ENCODE measurements at places on chromosomes 1 and 21.

- no peak for DNase-seq
Measured at GRCh38 chr21:29490016-29490415, 191.3 kb downstream of the BACH1 start.

- DNase-seq = no peak
Measured at GRCh38 chr1:157135646-157136045, 2.5 kb downstream of the ETV3 start.

DNA sequence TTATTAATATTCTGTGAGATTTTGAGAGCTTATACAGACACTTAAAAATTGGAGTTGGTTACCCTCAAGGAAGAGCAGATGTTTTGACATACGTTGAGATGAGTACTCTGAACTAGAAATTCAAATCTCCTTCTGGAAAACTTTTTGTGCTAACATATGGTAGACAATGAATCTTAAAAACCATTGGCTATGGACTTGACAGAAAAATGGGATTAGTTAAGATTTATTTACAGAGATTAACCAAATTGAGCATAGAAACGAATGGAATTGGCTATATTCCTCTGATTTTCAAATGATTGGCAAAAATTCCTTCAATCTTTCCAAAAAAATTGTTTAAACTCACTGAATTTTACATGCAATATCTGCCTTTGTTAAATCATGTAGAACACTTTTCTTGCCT, 1392.9 kb downstream of the BRINP3 start:
- no peak for DNase-seq

DNA sequence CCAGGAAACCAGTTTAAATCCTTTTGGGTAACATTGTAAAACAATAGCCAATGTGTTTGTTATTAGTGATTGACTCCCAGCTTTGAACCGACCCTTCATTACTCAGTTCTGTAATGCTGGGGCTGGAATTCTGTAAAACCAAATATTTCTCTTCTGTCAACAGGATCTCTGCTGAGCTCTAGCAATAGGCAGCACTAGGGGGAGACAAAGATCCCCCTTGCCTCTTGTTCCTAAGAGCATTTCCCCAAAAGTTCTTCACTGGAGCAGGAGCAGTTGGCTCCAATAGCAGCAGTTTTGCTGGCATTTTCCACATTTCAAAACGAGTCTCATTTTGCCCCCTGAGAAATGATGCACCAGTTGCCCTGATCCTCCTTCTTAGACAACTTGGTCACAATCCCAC, 1671.1 kb downstream of the MRPL39 start:
- no peak for DNase-seq

DNA sequence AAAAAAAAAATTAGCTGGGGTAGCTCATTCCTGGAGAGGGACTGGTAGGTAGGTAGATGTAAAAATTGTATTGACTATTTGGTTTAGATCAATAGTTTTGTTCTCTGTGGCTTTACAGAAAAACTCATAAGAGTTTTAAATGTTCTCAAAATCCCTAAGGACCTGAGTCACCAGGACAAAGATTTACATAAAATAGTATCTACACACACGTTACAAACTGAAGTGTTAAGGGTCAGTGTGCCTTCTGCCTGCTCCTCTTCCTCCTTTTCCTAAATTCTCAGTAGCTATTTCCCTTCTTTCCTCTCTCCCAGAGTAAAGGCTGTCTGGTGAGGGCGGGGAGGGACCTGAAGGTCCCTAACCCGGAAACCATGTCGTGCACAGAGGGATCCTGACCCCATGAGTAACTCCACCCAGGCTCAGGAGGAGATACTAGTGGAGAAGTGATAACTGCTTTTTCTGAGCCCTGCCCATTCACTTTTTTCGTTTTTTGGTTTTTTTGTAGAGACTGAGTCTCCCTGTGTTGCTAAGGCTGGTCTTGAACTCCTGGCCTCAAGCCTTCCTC, 8.1 kb downstream of the PLEKHM2 start:
- DNase-seq = no peak

GRCh38 chr1:25737130-25737529, 62.9 kb upstream of the SELENON start:
- no peak for DNase-seq

- no peak for DNase-seq
Measured at GRCh38 chr1:21321963-21322680, 31.9 kb upstream of the ECE1 start.

DNA sequence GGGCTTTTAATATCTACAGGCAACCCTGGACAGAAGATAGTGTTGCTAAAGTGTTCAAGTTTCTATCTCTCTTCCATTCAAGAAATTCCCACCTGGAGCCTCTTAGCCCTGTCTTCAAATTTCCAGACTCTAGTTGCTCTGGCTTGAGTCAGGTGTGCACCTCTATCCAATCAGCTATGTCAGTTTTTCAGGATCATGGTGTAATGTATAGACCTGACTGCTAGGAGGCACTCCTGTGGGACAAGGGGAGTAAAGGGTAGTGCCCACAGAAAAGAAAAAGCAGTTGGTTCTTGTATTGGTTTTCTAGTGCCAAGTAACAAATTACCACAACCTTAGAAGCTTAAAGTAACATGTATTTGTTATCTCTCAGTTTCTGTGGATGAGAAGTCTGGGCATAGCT, 6.2 kb upstream of the ZRANB2 start:
- no peak for DNase-seq

- no peak for DNase-seq
Measured at GRCh38 chr1:96464991-96465390, 256.6 kb upstream of the PTBP2 start.

DNA sequence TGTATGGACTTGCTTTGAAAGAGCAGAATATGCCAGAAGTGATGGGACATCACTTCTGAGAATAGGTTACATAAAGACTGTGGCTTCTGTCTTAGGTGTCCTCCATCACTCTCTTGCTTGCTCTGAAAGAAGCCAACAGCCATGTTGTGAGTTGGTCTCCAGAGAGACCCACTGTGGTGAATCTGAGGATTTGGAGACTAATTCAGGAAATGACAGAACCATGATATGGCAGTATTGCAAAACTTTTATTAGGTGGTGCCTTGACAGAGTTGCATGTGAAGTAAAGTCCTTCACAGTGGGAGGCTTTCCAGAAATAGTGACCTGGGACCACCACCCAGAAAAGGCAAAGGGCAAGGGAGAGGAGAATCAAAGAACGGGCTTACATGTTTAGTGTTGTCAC, 628.6 kb downstream of the KCNT2 start:
- no peak for DNase-seq

DNA sequence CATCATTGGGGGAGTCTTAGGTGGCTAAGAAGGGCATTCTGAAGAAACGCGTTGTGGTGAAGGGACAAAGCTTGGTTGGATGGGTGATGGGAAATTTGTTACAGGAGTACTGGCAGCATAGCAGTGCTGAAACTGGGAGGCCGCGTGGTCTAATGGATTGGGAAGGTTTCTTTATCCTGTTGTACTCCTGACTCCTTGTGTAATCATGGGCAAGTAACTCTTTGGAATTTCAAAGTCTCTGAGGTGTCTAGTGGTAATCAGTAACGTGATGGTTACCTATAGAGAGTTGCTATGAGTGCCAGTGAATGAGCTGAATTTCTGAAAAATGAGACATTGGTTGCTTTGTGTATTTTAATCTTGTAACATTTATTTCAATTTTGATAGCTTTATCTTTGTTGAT, 18.5 kb downstream of the DONSON start:
- no peak for DNase-seq

- DNase-seq = no peak
Measured at GRCh38 chr1:183812686-183813569, 8.0 kb downstream of the RGL1 start.

DNA sequence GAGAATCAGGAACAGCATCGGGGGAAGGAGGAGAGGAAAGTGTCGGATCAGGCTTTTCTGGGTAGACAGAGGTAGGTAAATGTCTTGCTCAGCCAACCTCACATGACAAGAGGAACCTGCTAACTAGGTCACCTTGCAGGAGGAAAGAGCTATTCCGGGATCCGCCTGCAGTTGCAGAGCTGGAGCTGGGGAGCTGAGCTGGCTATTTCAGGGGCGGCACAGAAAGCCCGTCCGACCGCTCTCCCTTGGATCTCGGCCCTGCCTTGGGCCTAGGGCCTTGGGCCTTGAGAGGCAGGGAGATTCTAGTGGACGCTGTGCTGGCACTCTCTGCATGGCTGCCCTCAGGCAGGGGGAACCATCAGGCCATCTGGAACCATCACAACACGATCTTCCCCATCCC, 56.5 kb upstream of the CTPS1 start:
- no peak for DNase-seq

All from NCI-H1930 (cell line).